Ureter (tissue), 1 donor: ENCODE measurements at places on chromosomes 11 and 22. TPM values are rescaled to one million over a fixed set of nuclear protein-coding genes. Genes with fewer than 3 reads are reported as not detected.

The SHANK3 gene
- total RNA-seq, result 37.1 TPM

The NEFH gene
- total RNA-seq, result 0.86 TPM

The DDIAS gene
- total RNA-seq, result 2.6 TPM

The CRYAB gene
- 106 TPM for total RNA-seq

The MYBPC3 gene
- total RNA-seq, result 0.18 TPM

The SEZ6L gene
- 0.18 TPM for total RNA-seq

The SLC25A18 gene
- total RNA-seq, result 0.78 TPM

The HARBI1 gene
- 4.8 TPM for total RNA-seq

The EHF gene
- total RNA-seq, result 309 TPM

The OSM gene
- total RNA-seq, result 0.36 TPM

The PRODH gene
- total RNA-seq, result 12.4 TPM

The OOSP4B gene
- not detected for total RNA-seq

The MAPK8IP2 gene
- 0.83 TPM for total RNA-seq

The TMEM134 gene
- total RNA-seq, result 134 TPM

The RAB39A gene
- total RNA-seq, result 0.42 TPM

The CREB3L1 gene
- total RNA-seq, result 39.6 TPM

- DNase-seq, result no peak
Observed at GRCh38 chr11:113591117-113591516, 115.0 kb downstream of the TMPRSS5 start.

DNA sequence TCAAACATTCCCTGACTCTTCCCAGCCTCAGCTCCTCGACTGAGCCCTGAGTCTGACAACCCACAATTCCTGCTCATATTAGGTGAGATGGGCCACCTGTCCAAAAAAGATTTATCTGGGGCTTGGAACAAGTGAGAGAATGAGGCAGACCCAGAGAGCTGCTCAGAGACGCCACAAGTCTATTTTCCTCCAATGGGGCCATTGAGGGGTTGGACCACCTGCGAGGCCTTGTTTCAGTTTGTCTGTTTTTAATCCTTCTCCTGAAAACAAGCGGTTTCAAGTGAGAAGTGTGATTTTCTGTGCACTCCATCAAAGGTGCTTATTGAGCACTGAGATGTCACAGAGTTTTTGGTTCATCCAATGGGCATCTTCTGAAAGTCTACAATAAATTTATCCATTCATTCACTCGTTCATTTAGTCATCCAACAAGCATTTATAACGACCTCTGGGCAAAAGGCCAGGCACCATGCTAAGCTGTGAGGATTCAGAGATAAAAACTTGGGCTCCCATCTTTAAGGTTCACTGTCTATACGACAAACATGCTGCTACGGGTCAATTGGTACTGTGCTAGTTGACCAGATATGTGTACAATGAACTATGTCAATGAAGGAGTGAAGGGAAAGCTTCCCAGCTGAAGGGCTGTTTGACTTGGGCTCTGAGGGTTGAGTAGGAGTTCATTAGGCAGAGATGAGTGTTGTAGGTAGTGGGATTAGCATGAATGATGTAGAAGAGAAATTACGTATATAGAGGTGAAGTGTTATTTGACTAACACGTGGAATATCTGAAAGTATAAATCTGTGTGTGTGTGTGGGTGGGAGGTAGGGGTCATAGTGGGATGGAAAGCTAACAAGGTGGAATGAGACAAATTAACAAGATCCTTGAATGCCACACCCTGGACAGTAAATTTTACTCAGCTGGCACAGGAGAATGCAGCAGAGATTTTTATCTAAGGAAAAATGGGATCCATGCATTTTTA, 168.9 kb downstream of the MIAT start:
- DNase-seq, result no peak

- DNase-seq, result no peak
Observed at GRCh38 chr11:11876458-11876857, 34.7 kb downstream of the USP47 start.

GRCh38 chr11:72825661-72826060, 11.4 kb downstream of the ATG16L2 start:
- DNase-seq, result no peak

DNA sequence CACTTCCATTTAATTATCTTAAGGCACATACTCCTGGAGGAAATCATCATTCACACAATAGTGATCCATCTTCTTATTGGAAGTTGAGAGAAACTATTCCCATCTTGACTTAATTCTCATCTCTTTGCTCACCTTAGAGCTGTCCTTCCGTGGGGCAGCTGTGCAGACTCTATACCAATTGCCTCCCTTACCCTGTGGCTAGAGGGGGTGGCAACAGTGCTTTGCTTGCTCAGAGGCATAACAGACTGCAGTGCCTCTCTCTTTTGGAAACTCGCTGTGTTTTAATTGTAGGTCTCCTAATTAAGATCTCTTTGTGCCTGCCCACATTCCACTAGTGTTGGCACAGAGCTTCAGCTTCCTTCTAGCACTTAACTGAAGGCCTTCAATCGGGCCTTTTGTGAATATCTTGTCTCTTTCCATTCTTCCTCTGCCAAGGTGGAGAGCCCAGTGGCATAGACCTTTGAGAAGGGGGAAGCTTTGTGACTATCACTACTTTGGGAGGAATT, 5.5 kb downstream of the KMT2A start:
- DNase-seq, result no peak

DNA sequence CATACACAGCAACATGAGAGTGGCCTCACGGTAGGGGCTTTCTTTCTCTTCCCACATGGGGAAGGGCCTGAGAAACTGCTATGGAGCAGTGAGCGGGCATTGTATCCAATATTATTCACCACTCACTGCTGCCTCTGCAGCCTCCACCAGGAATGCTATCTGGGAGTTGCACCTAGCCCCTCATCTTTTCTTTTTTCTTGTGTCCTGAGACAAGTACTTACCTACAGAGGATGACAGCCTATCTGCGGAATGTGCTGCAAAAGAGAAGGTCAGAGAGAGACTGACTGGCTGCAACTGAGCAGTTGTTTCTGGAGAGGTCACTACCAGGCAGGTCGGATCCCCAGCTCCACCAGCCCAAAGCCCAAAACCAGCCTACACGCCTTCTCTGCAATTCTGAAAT, 52.1 kb upstream of the HTATIP2 start:
- no peak for DNase-seq

DNA sequence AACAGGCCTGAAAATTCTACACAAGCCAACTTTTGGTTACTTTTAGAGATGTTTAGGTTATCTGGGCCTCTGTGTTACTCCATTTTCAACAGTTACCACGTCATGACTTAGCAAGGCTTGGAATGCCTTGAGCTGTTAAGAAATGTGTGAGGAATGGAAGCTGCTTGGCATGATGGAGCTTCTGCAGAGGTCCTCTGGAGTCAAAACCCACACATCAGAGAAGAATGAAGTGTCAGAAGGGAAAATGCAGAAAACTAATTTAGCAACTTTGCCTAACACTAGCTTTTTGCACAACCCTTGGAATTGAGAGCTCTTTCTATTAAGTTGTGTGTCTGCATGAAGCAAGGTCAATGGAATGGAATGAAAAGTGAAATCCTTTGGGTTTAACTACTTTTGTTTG, 27.4 kb downstream of the FAT3 start:
- no peak for DNase-seq

DNA sequence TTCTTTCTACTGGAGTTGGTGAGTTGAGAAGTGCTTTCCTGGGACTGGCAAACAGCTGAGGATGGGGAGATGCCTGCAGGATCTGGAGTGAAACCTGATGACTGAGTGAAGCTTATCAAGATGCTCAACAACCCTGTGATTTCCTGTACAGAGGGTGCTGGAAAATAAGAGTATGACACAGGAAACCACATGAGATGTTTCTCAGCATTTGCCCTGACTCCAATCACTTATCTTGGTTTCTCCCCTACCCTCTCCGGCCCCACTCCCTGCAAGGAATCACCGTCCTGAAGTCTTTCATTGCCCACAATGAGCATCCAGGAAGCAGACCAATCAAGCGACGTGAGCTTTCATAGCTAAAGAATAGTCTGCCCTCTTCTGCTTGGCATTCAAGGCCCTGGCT, at the start of gene MRGPRX2:
TSS of gene MRGPRX2 (minus strand) at position 89 of the 400 bp plus-strand sequence. CDS start 4,315 bp downstream, outside the sequence.
- DNase-seq, result no peak

- no peak for DNase-seq
Observed at GRCh38 chr11:117092951-117093590, 5.2 kb downstream of the SIK3 start.

DNA sequence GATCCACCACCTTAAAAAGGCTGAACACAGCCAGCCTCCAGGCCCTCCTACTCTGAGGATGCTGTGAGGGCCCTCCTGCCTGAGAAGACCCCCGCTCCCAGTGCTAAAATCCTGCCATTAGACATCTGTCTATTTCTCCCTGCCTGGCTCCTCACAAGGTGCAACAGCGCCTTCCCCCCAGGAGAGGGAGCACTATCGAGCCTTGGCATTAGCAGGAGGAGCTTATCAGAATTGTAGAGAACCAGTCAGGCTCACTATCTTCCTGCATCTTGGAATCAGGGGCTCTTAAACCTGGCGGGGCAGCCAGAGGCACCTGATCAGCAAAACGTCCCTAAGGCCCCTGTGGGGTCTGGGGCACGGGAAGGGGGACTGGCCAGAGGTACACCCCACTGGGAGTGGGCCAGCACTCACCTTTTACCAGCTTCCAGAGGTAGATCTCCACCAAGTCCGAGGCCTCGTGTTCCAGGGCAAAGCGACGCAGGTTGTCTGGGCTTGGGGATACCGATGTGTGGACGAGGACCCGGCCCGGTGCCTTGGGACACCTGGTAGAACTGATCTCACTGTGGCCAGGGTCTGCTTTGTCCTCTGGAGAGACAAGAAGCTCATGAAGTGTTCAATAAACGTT, 28.7 kb downstream of the CHRDL2 start:
- peak; percentile 75 for DNase-seq

DNA sequence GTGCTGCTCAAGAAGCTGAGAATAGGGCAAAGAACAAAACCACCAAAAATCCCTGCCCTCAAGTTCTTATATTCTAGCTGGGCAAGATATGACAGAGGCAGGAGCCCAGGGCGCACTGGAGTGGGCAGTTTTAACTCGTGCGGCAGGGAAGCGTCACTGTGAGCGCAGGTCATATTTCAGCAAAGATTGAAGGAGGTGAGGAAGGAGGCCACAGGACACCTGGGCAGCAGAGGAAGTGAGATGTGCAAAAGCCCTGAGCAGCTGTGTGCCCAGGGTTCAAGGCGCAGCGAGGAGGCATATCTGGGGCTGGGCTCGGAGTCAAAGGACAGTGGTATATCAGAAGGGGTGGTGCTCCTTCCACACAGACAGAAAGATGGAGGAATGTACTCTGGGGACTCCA, 13.5 kb downstream of the KCNC1 start:
- DNase-seq, result no peak

DNA sequence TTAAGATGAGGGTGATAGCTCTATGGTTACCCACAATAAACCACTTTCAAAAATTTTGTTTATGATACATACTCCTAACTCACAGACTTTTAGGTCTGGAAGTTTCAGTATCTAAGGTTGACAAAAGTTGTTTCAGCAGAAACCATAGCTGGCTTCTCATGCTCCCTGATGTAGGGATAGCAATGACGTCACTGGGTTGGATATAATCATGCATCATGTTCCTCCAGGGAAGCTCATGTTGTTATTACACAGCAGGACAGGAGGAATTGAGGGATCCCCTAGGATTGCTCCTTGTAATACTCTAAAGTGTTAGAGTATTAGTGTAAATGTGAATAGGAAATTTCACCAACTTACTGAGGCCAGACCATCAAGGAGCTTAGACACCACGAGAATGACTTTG, 23.6 kb downstream of the APOL3 start:
- DNase-seq, result no peak

- DNase-seq, result no peak
Observed at GRCh38 chr22:45886540-45886939, 90.4 kb downstream of the WNT7B start.

DNA sequence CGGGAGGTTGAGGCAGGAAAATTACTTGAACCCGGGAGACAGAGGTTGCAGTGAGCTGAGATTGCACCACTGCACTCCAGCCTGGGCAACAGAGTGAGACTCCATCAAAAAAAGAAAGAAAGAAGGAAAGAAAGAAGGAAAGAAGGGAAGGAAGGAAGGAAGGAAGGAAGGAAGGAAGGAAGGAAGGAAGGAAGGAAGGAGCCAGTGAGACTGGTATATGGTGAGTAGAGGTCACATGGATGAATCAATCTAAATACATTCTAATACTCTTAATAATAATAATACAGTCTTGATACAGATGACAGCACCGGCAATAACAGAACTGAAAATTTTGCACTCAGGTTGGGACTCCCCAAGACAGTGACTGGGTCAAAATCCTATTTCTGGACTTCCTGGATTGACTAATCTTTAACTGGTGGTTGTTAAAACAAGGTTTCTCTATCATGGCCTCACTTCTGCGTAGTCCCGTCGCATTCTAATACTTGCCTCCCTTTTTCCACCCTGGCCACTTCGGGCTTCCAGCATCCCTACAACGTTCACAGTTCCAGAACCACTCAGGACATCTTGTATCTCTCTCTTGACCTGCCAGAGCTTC, 53.5 kb upstream of the EIF3M start:
- no peak for DNase-seq

- DNase-seq, result no peak
Observed at GRCh38 chr22:48018346-48018745, 1255.9 kb downstream of the TBC1D22A start.

DNA sequence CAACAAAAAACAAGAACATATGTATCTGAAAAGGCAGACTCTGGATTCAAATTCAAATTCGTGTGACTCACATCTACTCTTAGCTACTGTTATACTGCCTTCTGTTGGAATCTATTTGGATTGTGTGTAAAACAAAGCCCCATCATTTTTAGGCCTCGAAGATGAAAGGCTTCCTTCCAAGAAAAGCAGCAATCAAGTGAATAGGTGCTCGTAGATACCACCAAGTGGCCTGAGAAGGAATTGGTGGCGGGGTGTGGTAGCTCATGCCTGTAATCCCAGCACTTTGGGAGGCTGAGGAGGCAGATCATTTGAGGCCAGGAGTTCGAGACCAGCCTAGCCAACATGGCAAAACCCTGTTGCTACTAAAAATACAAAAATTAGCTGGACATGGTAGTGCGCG, 4.2 kb downstream of the GRAMD1B start:
- DNase-seq, result no peak

- DNase-seq, result no peak
Observed at GRCh38 chr22:32800158-32800882, 1.2 kb upstream of the TIMP3 start.

DNA sequence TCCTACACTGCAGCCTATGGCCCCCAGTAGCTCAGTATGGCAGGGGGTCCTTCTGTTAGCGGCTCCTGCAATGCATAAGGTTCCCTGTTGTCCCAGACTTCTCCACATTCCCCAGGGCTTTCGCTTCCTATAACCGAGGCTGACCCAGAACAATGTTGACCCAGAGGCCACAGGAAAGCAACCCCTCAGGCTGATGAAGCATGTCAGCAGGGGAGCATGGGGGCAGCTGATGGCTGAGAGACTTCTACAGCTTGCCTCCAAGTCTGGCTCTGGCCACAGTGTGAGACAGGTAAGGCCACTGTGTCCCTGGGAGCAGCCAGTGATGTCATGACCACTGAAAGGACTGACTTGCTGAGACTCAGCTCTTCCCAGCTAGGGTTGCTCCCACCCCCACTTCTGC, 12.5 kb upstream of the PPFIBP2 start:
- no peak for DNase-seq

- DNase-seq, result no peak
Observed at GRCh38 chr22:49439373-49439772, 388.3 kb downstream of the BRD1 start.

GRCh38 chr11:91786097-91786496, 438.5 kb upstream of the FAT3 start:
- DNase-seq, result no peak

GRCh38 chr11:113147249-113147648, 167.1 kb upstream of the TTC12 start:
- no peak for DNase-seq

GRCh38 chr11:133720951-133721350, 124.4 kb downstream of the SPATA19 start:
- DNase-seq, result no peak
